Lung (tissue), 17 donors: ENCODE measurements at places on chromosomes 7 and 10. TPM values are rescaled to one million over a fixed set of nuclear protein-coding genes. Genes with fewer than 3 reads are reported as not detected.

DNA sequence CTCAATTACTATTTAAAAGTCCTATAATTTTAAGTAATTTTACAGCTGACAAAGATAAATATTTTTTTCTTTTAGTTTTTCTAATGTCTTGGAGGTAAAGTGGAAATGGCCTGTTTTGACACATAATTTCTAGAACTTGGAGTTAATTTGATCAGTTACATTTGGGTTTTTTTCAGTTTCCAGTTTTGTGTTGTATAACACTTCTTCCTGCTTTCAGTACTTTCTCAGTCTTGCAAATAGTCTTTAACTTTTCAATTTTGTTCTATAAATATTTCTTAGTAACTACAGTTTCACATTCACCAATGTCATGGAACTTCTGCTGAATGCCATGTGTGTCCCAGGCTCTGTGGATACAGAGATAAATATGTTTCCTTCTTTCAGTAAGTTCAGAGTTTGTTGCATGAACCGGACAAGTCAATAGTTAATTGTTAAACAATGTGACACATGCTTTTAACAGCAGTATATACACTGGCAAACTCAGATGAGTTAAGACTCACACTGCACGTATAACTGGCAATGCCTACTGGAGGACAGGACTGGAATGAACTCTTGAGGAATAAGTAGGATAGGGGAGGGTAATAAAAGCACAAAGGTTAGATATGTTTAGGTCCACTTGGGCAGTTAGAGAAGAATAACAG is 4.6 kb downstream of the SHOC2 start:
- DNase-seq = no peak

DNA sequence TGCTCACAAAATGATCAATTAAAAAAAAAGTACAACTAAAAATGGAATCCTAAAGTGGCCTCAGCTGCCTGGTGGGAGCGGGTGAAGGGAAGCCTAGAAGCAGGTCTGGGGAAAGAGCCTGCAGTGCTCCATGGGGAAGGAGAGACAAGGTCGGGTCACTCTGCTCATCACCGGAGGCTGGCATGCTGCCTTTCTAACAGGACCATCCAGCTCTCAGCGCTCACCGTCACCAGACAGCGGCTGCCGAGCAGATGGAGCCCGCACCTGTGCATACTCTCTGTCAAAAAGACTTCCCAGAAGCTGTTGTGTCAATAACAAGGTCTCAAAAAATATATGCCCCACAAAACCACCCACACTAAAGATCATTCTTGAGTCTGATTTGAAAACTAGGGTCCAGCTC is 112.8 kb downstream of the BAMBI start:
- no peak for DNase-seq

The CUBN gene
- 5.1 TPM for total RNA-seq

GRCh38 chr7:72017756-72018155 is 394.4 kb downstream of the CALN1 start:
- no peak for DNase-seq

The HOXA10 gene
- total RNA-seq = 0.21 TPM

- DNase-seq = peak; percentile 50
Measured at GRCh38 chr10:80468806-80469421, 14.8 kb downstream of the TSPAN14 start.
